HT1080 (cell line): ENCODE measurements at places on chromosomes 16 and 17. TPM values are rescaled to one million over a fixed set of nuclear protein-coding genes. Genes with fewer than 3 reads are reported as not detected.

GRCh38 chr16:49483651-49484450 lies 110.2 kb downstream of the C16orf78 start:
- DNase-seq = no peak

- DNase-seq = no peak
These were observed 1.9 kb upstream of the MLLT6 start for GRCh38 chr17:38702916-38703741.

Gene DDX52
- 24.6 and 29.9 TPM in 2 replicates for total RNA-seq

Gene ADAMTS18
- total RNA-seq = 0.03 and 0.14 TPM in 2 replicates
